ENCODE measurements at places on chromosomes 7 and 10. TPM values are rescaled to one million over a fixed set of nuclear protein-coding genes. Genes with fewer than 3 reads are reported as not detected.

Gene CPEB3
- 3.3 TPM for polyA plus RNA-seq

Gene UNC5B
- polyA plus RNA-seq, result 13.3 TPM

Gene NODAL
- 0.16 TPM for polyA plus RNA-seq

Gene CCL26
- 1.6 TPM for polyA plus RNA-seq

GRCh38 chr7:107939573-107940489 lies 48.8 kb downstream of the DLD start:
- peak; percentile 70 for DNase-seq

DNA sequence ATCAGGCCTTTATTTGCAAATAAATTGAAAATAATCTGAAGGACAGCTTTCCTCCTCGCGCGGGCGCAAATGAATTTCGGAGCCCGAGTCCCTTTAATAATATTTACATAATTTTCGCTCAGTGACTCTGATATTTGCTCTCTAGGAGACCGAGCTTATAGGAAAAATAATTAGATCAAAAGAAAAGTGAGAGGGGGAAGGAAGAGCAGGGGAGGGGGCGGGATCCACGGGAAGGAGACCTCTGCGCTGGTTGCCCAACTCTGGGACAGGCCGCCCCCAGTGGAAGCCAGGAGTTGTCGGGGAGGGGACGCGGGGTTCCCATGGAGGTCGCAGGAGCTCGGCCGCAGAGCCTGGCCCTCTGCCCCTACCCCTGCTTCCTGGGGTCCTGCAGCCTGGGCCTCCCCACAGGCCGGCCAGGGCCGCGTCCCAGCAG lies 5.8 kb downstream of the UNCX start:
- no peak for DNase-seq

- DNase-seq, result peak; percentile 72
These were observed 5.8 kb upstream of the C1GALT1 start for GRCh38 chr7:7176406-7177043.

GRCh38 chr10:111840546-111840945 lies 343.0 kb downstream of the GPAM start:
- no peak for DNase-seq

- peak; percentile 46 for DNase-seq
These were observed 42.7 kb downstream of the PAPSS2 start for GRCh38 chr10:87702260-87702972.

- no peak for DNase-seq
These were observed 118.6 kb downstream of the RNF32 start for GRCh38 chr7:156759143-156759542.

GRCh38 chr10:116915340-116915739 lies 66.0 kb downstream of the ENO4 start:
- DNase-seq, result no peak

- peak; percentile 90 for DNase-seq
These were observed 7.5 kb downstream of the DYNC2I1 start for GRCh38 chr7:158863611-158864506.

All from muscle of leg (tissue), 16 donors.